NCI-H1092 treated with DMSO at 0.1 percent for 48 hours (cell line): ENCODE measurements at places on chromosomes 7 and 10.
A peak's percentile ranks its signal among the peaks of the same experiment; 100 is the strongest.

DNA sequence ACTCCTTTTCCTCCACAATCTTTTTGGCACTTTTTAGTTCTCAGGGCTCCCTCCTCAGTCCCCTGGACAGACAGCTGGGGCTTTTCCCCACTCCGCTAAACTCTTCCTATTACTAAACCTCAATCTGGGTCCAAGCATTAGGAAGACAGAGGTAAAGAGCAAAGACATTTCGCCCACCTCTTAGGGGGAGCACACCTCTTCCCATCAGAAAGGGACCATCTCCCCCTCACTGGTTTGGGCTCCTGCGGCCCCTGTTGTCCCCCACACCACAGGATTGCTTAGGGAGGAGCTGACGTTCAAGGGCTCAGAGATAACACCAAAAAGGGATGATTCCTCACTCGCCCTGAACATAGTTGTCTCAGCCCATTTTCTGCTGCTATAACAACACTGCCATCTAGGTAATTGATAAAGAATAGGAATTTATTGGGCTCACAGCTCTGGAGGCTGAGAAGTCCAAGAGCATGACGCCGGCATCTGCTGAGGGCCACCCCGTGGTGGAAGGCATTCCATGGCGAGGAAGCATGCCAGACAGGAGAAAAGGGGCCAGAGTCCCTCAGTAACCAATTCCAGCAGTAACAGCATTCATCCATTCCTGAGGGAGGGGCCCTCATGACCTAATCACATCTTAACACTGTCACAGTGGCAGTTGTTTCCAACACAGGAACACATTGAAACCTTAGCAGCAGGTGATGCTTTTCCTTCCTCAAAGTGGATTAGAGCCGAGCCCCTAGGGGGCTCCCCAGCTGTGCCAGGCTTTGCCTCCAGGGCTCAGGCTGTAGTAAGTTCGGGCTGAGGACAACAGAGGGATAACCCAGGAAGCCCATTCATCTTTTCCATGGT is 209.6 kb downstream of the EBF3 start:
- no peak for DNase-seq

DNA sequence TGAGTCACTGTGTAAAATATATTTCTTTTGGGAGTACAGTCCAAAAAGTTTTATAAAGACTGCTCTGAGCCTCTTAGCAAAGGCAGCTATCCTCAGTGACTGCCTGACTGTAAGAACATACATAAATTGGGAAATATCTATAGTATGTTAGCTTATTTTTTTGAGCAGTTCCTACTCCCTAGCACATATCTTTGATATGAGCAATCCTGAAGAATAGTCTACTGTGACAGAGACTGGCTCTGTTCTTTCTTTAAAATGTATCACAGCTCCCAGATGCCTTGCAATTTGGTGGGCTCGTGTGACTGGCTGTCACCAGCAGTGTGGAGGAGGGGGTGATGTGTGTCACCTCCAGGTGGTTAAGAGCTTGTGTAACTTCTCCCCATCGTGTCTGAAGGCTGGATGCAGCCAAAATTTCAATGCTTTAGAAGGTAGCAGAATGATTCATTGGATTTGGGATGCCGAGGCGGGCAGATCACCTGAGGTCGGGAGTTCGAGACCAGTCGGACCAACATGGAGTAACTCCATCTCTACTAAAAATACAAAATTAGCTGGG is 47.9 kb downstream of the MTERF1 start:
- no peak for DNase-seq

DNA sequence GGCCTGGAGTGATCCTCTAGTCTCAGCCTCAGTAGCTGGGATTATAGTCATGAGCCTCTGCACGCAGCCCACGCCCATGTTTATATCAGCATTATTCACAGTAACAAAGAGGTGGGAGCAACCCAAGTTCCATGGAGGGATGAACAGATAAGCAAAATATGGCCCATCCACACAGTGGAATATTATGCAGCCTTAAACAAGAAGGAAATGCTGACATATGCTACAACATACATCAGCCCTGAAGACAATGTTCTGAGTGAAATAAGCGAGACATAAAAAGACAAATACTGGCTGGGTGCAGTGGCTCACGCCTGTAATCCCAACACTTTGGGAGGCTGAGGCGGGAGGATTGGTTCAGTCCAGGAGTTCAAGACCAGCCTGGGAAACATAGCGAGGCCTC is 21.5 kb upstream of the PFKFB3 start:
- DNase-seq: no peak

DNA sequence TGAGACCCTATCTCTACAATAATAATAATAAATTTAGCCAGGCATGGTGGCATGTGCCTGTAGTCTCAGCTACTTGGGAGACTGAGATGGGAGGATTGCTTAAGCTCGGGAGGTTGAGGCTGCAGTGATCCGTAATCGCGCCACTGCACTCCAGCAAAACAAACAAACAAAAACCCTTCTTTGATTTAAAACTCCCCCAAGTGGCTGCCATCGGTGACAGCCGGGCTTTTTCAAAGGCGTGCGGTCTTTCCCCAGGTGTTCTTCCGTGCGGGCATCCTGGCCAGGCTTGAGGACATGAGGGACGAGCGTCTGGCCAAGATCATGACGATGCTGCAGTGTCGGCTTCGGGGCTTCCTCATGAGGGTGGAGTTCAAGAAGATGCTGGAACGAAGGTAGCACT is 1.9 kb upstream of the MYH16 start:
- no peak for DNase-seq

GRCh38 chr7:3239291-3239691 is 61.8 kb upstream of the SDK1 start:
- no peak for DNase-seq

GRCh38 chr7:3673524-3673923 is 372.5 kb downstream of the SDK1 start:
- no peak for DNase-seq

DNA sequence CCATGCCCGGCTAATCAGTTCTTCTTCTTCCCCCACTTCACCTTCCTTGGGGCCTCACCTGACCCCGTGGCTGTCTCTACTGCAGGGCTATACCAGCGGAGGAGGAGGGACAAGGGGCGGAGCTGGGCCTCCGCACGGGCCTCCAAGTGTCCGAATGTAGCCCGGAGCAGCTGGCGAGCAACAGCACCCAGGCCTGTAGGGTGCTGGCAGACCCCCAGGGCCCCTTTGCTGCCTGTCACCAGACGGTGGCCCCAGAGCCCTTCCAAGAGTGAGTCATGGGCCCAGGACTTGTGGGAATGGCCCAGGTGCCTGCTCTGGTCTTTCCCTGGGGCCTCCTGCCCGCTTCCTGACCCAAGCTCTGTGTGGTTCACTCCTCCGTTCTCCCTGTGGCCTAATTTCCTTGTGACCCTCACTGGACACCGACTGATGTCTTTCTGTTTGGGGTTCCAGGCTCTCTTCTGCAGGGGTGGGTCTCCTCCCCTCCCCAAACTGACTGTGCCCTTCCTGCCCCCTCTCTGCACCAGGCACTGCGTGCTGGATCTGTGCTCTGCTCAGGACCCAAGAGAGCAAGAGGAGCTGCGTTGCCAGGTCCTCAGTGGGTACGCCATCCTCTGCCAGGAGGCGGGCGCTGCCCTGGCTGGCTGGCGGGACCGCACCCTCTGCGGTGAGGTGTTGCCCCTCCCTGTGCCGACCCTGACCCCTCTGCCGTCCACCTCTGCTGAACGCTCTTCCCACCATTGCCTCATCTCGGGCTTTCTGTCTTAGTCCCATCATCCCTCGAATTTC is 35.2 kb downstream of the EPHB4 start:
- DNase-seq: no peak

DNA sequence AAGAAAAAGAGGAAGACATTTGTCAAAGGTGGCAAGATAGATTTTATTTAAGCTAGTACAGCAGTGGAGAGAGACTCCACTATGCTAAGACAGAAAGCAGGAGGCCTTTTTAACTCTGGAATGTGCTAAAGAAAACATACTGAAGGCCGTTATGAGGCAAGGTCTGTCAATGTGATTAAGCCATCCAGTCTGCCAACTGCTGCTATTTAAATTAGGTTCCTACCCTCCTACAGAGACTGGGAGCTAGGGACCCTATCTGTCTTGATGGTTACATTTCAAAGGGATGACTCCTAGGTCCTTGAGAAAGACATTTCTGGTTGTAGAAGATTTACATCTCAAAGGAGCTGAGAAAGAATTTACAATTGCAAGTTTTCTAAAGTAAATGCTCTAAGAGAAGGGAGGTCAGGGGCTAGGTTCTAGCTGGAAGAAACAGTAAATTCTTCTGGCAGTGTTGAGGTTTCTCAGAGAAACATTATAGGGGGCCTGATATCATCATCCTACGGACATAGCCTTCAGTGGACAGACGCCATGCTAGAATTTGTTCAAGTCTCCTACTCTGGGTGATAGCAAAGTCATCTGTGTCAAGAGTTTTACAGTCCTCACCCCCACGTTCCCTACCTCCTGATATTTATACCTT is 211.6 kb downstream of the PHF14 start:
- DNase-seq: no peak

- DNase-seq: no peak
Observed at GRCh38 chr7:106035568-106035967, 72.5 kb downstream of the CDHR3 start.

DNA sequence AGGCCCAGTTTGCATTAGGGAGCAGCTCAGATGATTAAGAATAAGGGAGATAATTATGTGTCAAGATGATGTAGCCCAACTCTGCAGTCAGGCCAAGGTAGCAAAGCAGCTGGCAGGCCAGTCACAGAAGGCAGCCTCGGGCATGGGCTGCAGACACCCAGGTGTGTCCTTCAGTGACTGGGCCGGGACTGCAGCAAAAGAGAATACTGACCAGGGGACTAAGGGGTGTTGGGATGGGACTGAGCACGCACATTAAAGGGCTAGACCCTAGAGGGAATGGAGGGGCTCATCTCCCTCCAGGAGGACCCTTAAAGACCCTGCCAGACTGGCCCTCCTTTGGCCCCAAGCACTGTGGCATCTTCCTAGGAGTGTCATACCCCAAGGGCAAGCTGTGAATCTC is 38.7 kb downstream of the PAX2 start:
- DNase-seq: no peak

DNA sequence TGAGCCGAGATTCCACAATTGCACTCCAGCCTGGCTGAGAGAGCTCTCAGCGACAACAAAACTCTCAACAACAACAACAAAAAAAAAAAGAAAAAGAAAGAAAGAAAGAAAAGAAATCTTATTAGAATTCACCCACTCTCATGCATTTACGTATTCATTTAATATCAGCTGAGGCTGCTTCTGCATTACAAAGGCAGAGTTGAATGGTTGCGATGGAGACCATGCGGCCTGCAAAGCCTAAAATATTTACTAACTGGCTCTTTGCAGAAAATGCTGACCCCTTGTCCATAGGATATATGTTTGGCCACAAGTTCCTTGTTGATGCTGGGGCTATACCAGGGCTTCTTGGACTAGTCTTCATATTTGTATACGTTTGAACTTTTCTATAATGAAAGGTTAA is 109.4 kb downstream of the SPDYE5 start:
- DNase-seq: no peak

DNA sequence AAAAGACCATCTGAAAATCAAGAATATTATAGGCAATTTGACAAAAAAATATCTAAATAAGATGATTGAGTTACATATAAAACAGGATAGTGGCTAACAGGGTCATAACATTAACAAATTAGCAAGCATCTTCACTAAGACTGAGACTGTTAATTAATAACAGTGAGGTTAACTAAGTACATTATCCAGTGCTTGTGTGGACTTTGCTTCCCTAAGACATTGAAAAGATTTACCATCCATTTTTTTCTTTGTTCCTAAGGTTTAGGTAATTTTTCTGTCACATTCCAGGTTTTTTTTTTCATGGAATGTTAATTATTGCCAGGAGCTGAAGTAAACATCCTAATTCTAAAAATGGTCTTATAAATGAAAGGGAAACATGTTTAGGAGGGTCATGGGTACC is 227.6 kb downstream of the ANKRD7 start:
- no peak for DNase-seq

GRCh38 chr10:49605216-49605938 is 4.7 kb upstream of the SLC18A3 start:
- peak; percentile 41 for DNase-seq
